T-cell (primary cell): ENCODE measurements at places on chromosomes 2 and 18.

GRCh38 chr2:231168460-231169139 lies 29.8 kb upstream of the ARMC9 start:
- H3K4me3 ChIP-seq, result no peak overlapping the region
- DNase-seq, result no peak
- no peaks in the 10 kb centered on the region for H3K27me3 ChIP-seq
- peaks cover 77% of the 10 kb centered on the region for H3K36me3 ChIP-seq

DNA sequence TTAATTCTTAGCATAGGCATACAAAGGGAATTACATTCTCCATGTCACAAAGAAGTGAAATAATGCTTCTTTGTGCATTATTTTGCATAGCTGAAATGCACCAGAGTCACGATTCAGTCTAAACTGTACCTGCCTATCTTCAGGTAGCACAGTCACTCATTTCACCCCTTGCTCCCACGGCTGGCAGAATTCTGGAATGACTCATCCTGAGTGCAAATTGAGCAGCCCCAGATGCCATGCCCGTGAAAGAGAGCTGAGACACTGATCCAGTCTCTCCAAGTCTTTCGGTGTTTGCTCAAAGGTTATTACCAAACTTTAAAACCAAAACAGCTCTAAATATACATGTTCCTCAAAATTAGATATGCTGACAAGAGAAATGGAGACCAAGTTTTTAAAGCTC lies 168.3 kb upstream of the POU3F3 start:
- H3K27me3 ChIP-seq, result no peaks in the 10 kb centered on the region
- H3K4me3 ChIP-seq, result no peak overlapping the region
- no peak for DNase-seq
- no peaks in the 10 kb centered on the region for H3K4me1 ChIP-seq

GRCh38 chr2:61439241-61440002 lies 31.5 kb downstream of the USP34 start:
- no peak overlapping the region for H3K4me3 ChIP-seq
- no peak for DNase-seq
- H3K36me3 ChIP-seq, result no peaks in the 10 kb centered on the region

DNA sequence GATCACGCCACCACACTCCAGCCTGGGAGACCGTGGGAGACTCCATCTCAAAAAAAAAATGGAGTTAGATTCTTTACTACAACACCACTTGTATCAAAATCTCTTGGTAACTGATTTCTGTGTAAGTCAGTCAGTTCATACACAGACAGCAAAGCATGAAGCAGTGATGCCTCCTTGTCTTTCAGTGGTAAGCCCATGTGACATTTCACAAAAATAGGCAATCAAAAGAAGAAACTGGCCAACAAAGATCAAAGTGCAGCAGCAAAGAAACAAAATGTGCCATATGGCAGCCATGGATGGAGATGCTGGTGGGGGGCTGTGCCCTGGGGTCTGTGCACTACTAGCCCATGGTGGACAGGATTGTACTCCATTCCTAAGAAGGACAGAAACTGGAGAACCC lies 6.7 kb upstream of the RAB12 start:
- no peak for DNase-seq
- H3K27me3 ChIP-seq, result no peaks in the 10 kb centered on the region
- no peaks in the 10 kb centered on the region for H3K36me3 ChIP-seq
- H3K4me3 ChIP-seq, result no peak overlapping the region
- H3K4me1 ChIP-seq, result no peaks in the 10 kb centered on the region
- no peak overlapping the region for H3K27ac ChIP-seq

- no peaks in the 10 kb centered on the region for H3K4me1 ChIP-seq
- H3K27me3 ChIP-seq, result no peaks in the 10 kb centered on the region
- peak; percentile 17 for DNase-seq
Observed at GRCh38 chr2:137947728-137948336, 16.4 kb upstream of the HNMT start.

GRCh38 chr18:70279470-70279869 lies 9.4 kb upstream of the SOCS6 start:
- no peak overlapping the region for H3K4me3 ChIP-seq
- no peaks in the 10 kb centered on the region for H3K36me3 ChIP-seq
- no peak for DNase-seq
- no peaks in the 10 kb centered on the region for H3K27me3 ChIP-seq
- H3K27ac ChIP-seq, result no peak overlapping the region
- no peaks in the 10 kb centered on the region for H3K4me1 ChIP-seq

DNA sequence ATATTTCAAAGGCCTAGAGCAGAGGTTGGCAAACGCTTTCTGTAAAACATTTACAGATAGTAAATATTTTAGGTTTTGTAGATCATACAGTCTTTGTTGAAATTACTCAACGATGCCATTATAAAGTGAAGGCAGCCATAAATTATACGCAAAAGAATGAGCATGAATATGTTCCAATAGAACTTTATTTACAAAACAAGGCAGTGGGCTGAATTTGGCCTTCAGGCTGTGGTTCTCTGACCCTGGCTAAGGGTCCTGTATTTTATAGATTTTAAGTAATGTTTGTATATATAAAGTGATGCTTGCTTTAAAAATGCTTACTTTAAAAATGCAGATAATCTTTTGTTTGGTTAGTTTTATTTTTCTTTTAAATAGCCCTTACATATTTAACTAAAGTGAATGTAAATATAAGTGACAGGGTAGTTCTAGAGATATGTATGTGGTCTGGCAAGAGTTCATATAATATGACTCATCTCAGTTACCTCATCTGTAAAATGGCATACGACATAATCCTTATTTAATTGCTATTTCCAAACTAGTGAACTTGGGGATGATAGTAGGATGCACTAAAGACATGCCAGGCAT lies 51.7 kb upstream of the ATP5MC3 start:
- no peak for DNase-seq
- no peaks in the 10 kb centered on the region for H3K4me1 ChIP-seq
- no peak overlapping the region for H3K4me3 ChIP-seq
- no peak overlapping the region for H3K27ac ChIP-seq
- peaks cover 3% of the 10 kb centered on the region for H3K27me3 ChIP-seq

GRCh38 chr2:45902781-45903375 lies 251.4 kb downstream of the PRKCE start:
- DNase-seq, result no peak
- no peak overlapping the region for H3K4me3 ChIP-seq
- H3K4me1 ChIP-seq, result no peaks in the 10 kb centered on the region
- H3K36me3 ChIP-seq, result no peaks in the 10 kb centered on the region
- H3K27ac ChIP-seq, result no peak overlapping the region

DNA sequence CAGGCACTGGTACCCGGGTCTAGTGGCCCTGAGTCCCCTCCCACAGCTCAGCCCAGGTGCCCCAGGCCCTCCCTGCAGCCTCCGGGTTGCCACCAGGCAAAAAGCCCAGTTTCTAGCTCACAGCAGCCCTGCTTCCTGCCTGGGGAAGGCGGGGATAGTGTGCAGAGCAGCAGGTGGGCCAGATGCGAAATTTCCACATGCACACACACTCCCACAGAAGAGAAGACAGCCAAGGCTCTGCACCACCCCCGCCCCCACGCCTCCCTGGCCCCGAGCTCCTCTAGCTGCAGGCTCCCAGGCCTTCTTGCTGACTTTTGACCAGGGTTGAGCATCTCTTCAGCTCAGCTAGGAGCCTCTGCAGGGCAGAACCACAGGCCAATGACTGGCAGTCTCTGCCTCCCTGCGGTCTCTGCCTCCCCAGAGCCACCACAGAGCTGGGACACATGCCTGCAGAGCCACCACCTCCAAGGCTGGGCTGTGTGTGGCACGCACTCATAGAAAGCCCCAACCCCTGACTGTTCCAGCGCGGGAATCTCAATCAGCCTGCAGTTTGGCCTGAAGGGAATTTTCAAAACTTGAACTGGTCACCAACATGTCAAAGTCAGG lies 7.2 kb downstream of the SLC66A2 start:
- peaks cover 43% of the 10 kb centered on the region for H3K4me1 ChIP-seq
- no peak overlapping the region for H3K27ac ChIP-seq
- no peak for DNase-seq
- H3K4me3 ChIP-seq, result no peak overlapping the region
- peaks cover 13% of the 10 kb centered on the region for H3K36me3 ChIP-seq

GRCh38 chr2:140307532-140307931 lies 1527.3 kb upstream of the NXPH2 start:
- no peak overlapping the region for H3K27ac ChIP-seq
- no peak for DNase-seq
- H3K36me3 ChIP-seq, result no peaks in the 10 kb centered on the region
- H3K4me3 ChIP-seq, result no peak overlapping the region
- no peaks in the 10 kb centered on the region for H3K4me1 ChIP-seq
- H3K27me3 ChIP-seq, result no peaks in the 10 kb centered on the region

DNA sequence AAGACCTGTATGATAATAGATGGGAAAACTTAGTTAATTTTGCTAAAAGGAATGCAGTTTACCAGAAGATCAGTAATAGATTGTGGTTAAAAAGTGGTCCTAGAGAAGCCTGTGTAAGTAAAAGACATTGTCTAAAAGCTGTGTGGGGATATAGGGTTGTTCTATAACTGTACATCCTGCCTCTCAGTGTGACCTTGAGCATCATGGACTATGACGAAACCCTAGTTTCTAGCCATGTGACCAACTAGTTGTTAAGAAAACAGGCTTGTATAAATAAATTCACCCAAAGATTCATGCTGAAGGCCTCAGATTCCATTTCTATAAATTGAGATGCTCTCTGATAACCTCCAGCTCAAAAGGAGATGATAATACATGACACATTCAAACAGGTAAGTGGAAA lies 160.7 kb downstream of the IKZF2 start:
- H3K27me3 ChIP-seq, result no peaks in the 10 kb centered on the region
- DNase-seq, result no peak
- H3K4me3 ChIP-seq, result no peak overlapping the region
- H3K36me3 ChIP-seq, result no peaks in the 10 kb centered on the region
- H3K27ac ChIP-seq, result no peak overlapping the region
- H3K4me1 ChIP-seq, result no peaks in the 10 kb centered on the region

DNA sequence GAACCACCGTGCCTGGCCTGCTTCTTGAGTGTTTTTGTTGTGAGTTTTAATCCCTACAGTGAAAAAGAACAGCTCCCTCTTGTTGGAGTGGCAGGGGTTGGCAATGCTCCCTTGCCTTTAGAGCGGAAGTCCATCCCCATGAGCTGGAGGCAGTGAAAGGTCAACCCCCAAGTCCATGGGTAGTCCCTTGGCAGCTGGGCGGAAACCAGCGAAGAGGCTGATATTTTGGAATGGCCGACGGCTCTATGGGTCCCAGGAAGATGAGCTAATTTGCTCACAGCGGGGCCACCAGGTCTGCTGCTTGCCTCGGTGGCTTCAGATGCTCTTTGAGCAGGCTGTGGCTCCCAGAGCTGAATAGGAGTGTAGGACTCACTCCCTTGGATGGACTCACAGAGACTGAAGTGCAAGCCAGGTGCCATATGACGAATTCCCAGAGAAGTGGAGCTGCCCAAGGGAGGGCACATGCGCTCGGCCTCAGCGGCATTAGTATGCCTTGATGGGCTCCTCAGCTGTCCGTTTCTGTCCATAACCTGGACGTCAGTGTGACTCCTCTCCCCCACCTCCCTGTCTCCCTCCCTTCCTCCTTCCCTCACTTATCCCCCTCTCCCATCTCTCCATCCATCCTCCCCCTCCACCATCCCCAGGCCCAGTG lies 25.4 kb upstream of the RHOB start:
- peaks cover 22% of the 10 kb centered on the region for H3K27me3 ChIP-seq
- H3K4me3 ChIP-seq, result no peak overlapping the region
- H3K36me3 ChIP-seq, result no peaks in the 10 kb centered on the region
- H3K4me1 ChIP-seq, result no peaks in the 10 kb centered on the region
- H3K27ac ChIP-seq, result no peak overlapping the region
- DNase-seq, result no peak

DNA sequence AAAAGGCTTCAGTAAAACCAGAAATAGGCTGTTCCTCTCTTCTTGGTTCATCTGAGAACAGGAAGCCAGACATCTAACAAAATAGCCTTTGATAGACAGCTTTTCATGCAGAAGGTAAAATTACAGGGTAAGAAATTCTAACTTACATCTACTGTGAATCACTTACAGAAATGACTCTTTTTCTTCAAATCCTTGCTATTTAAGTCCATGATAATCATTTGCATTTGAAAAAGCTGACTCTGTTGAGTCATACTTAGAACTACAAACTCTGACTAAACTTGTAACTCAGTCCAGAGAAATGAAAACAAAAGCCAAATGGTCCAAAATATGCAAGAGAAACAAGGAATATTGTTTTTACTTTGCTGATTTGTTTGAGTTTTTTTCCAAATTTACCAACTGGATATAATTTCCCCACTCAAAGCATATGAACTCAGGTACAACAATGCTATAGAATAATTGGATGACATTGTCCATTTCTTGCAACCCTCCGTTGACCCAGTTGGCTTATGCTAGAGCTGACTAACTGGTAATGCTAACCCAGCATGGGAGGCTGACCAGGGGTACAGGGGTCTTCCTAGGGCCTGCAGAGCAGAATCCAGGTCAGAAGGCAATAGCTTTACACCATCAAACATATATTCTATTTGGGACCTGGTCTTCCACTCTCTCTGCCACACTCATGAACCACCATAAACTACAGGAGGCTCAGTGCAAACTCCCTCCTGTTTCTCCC lies 18.8 kb upstream of the MREG start:
- no peak overlapping the region for H3K4me3 ChIP-seq
- H3K27ac ChIP-seq, result no peak overlapping the region
- no peaks in the 10 kb centered on the region for H3K27me3 ChIP-seq
- H3K4me1 ChIP-seq, result peaks cover 4% of the 10 kb centered on the region

DNA sequence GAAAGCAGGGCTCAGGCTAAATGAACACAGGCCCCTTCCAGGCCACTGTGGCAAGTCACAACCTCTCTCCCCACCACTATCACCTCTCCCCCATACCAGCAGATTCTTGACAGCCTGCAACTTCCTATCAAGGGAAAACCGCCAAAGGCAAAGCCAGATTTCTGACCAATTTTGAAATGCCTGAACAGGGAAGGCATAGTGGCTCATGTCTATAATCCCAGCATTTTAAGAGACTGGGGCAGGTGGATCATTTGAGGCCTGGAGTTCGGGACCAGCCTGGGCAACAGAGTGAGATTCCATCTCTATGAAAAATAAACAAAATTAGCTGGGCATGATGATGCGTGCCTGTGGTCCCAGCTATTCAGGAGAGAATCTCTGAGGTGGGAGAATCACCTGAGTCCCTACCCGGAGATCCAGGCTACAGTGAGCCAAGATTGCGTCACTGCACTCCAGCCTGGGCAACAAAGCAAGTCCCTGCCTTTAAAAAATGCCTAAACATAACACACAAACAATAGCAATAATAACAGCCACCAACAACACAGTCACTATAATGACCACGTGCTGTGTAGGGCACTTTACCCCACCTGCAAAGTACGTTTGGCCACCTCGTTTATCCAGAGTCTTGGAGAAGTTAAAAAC lies 75.5 kb upstream of the GLI2 start:
- no peaks in the 10 kb centered on the region for H3K4me1 ChIP-seq
- H3K27me3 ChIP-seq, result peaks cover 28% of the 10 kb centered on the region
- no peak overlapping the region for H3K27ac ChIP-seq
- H3K36me3 ChIP-seq, result no peaks in the 10 kb centered on the region

DNA sequence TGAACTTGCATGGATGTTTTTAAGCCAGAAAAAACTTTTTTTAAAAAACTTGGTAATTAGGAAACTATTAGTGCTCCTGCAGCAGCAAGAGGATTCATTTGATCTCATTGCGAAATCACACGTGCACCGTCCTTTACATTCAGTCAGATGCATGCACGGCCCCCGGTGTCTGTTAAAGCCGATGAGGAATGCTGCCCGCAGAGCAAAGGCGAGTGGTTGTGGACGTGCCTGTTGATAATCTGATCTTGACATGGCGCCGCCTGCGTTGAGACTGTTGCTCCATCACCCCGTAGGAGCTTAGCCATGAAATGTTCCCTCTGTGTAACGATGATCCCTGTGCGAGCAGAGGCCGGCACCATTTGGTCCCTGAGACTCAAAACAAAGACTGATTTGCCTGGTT lies 300.0 kb downstream of the GBX2 start:
- H3K4me3 ChIP-seq, result no peak overlapping the region
- H3K36me3 ChIP-seq, result no peaks in the 10 kb centered on the region
- H3K4me1 ChIP-seq, result no peaks in the 10 kb centered on the region

- no peaks in the 10 kb centered on the region for H3K36me3 ChIP-seq
- H3K4me1 ChIP-seq, result no peaks in the 10 kb centered on the region
- no peak for DNase-seq
- no peak overlapping the region for H3K4me3 ChIP-seq
- H3K27ac ChIP-seq, result no peak overlapping the region
Observed at GRCh38 chr2:26639685-26640243, 1.4 kb downstream of the CIB4 start.
